Stimulated activated CD8-positive, alpha-beta memory T cell treated with anti-CD3 and anti-CD28 coated beads, Interleukin-4, amount 100 ng/mL, for 1 hour (primary cell): ENCODE measurements at places on chromosomes 3 and 15.

- DNase-seq = no peak
These were observed 9.2 kb upstream of the HLTF start for GRCh38 chr3:149095487-149095886.

DNA sequence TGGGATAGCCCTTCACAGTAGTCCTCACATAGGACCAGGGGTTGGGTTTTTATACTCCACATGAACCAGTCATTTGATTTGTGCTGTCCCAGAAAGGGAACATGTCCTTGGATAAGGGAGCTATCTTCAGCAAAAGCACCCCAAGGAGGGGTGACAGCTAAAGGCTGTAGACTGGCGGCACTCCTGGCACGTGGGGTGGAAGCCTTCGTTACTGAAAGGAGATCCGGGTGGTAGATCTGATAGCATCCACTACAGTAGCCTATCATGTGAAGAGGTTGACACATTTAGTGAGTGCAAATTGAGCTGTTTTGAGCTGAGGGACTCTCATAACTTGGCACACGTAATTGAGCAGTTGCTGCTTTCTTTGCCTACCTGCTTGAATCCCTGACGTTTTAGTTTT is 588.8 kb upstream of the GOLIM4 start:
- DNase-seq = no peak

DNA sequence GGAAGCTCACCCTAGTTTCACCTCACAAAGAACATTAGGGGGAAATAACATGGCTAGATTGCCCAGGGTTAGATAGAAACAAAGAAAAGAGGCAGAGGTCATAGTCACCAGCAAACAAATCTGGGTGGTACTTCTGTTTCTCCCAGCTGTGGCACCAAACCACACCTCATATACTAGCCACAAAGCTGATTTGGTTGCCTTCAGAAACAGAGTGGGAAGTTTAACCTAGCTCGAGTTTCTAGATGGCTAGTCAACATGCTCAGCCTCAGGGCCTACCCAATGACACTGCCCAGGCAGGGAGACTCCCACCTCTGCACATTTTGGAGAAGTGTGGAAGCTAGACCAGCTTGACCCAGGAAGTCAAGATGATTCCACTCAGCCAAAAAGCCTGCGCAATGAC is 174.2 kb downstream of the GABRB3 start:
- no peak for DNase-seq

GRCh38 chr3:69906351-69906966 is 93.1 kb upstream of the SAMMSON start:
- DNase-seq = no peak

DNA sequence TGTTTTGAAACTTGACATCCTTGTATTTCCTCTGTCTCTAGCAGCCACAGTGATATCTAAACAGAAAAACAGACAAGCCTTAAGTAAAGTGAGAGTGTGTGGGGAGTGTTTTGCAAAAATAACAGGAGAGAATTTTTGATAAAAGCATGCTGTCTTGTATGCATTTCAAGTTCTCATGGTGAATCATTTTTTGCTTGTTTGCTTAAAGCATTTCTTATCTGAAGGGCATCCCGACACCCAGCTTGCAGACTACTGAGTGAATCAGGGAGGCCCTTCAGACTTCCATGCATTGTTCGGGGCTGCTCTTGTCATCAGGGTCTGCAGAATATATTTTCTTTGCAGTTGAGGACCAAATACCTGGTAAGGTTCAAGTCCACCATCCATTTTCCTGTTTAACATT is 8.5 kb downstream of the CGNL1 start:
- DNase-seq = no peak

GRCh38 chr3:156448300-156448699 is 106.6 kb downstream of the SSR3 start:
- DNase-seq = no peak

GRCh38 chr3:172222478-172223071 is 183.2 kb downstream of the FNDC3B start:
- no peak for DNase-seq

- no peak for DNase-seq
These were observed 55.2 kb downstream of the MAP4 start for GRCh38 chr3:47961036-47961435.

DNA sequence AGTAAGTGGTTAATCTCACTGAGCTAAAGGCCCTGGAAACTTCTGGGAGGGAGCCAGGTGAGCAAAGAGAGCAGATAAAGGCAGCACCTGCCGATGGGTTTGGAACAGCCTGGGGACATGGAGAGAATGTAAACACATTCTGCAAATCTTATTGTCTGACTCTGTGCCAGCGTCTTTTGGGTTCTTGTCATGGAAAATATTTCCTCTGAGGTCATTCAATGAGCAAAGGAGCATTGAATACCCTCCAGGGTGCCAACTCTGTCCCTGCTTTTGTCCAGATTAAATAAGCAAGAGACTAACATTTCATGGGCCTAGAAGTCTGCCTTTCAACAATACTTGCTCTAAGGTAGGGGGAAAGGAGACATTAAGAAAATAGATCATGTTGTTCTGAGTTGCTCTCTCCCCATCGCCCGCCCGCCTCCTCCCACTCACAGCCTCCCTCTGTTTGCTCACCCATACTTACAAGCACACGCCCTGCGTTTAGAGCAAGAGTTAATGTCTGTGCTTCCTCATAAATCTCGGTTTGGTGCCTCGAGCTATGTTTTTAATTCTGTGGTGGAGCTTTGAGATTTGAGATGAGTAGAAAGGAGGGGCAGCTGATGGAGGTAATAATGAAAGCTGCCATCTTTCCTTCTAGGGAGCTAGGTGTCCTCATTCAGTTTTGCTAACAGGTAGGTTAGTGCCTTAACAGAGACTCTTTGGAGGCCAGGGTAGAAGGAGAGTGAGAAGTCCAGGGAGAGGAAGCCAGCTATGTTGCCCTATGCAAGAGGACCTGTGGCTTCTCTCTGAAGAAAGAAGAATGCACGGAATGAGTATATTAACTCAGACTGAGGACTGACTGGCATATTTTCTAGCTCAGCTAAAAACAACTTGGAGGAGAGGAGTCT is 132.9 kb downstream of the TPRG1 start:
- no peak for DNase-seq

- no peak for DNase-seq
These were observed 2.1 kb downstream of the ISL2 start for GRCh38 chr15:76338486-76339304.

DNA sequence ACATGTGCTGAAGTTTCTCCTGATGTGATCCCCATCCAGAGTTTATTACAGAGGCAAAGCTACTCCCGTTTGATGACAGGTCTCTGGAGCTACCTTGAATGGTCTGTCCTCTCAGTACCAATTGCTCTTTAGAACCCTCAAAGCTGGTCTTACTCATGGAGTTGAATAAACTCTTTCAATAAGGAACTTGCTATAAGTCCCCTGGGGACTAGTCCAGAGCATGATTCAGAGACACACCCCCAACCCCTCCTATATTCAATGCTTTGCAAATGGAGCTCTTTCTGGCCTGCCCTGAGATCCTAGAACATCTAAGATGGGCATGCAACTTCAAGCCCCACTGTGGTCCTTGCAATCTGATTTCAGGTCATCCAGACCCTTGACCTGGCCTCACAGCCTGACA is 23.9 kb upstream of the TPM1 start:
- DNase-seq = no peak

GRCh38 chr3:21528291-21528995 is 222.6 kb downstream of the ZNF385D start:
- no peak for DNase-seq

DNA sequence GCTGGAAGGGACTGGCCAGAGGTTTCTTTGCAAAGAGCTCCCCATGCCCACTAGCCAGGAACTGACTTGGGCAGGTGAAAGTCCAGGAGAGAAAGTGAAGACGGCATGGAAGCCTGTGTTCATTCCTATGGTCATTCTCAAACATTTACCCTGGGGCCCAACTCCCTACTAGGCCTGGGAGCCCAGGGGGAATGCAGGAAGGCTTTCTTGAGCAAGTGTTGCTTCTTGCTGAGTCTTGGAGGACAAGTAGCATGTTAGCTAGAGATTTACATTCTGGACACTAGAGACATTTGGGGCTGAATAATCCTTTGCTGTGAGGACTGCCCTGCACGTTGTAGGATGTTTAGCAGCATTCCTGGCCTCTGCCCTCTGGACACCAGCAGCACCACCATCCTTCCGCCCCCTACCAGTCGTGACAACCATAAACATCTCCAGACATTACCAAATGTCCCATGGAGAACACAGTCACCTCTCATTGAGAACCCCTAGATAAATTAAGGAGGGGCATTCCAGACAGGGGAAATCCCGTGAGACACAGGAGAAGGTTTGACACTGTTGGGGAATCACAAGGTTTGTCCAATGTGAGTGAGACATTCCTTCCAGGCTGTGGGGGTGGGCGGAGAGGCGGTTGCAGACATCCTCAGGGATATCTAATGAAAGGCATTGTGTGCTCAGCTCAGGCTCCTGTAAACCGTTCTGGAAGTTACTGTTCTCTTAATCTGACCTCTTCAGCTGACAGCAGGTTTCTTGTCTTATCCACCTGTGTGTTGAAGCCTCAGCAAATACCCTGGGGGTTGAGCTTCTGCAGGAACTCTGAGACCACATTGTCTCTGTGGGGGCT is 236.2 kb downstream of the TLE3 start:
- DNase-seq = no peak

DNA sequence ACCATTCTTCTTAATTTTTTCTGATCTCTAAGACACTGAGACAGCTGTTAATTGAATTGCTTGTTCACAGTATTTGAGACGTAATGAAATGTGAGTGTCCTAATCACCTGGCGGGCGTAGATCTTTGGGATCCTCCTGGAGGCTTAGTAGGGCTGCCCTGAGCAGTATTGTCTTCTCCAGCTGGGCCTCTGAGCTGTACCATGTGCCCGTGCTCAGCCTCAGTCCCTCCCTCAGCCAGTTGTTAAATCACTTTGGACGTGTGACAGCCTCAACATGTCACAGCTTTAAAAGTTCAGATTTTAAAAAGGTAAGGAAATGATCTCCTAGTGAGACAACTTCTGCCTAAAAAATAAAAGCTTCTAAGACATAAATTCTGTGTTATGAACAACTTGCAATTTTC is 35.5 kb downstream of the IGF1R start:
- DNase-seq = no peak

DNA sequence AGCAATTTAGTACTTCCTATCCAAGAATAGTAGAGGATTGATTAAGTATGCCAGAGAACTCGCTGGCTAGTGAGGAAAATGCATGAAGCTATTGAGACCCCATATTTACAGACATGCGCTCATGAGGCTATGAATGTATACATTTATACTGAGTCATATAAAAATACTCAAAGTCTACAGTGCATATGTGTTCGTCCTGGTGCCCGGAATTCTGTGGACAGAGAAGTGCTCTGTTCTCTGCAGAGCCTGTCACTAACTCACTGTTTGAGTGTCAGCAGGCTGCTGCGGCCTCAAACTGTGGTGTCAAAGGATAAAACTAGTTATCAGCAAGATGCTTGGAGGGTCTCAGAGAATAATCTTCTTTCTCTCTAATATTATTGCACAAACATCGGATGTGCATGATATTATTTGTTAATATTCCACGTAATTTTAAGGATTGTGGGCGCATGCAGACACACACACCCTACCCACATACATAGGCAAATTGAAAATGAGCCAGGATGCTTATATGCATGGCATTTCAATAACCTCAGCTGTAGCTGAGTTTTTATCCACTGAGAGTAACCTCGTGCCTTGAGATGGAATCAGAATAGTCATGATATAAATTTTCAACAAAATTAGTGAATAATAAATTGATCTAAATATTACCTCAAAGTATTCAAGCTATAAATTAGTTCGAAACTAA is 50.0 kb upstream of the TSC22D2 start:
- DNase-seq = no peak

GRCh38 chr3:73813291-73813690 is 188.6 kb upstream of the PDZRN3 start:
- no peak for DNase-seq

- DNase-seq = no peak
These were observed 123.9 kb downstream of the RSRC1 start for GRCh38 chr3:158233791-158234190.

- no peak for DNase-seq
These were observed 24.3 kb downstream of the PGPEP1L start for GRCh38 chr15:98983334-98983733.

GRCh38 chr3:42442640-42443039 is 32.2 kb upstream of the LYZL4 start:
- DNase-seq = no peak

GRCh38 chr3:71423151-71423906 is 160.2 kb downstream of the FOXP1 start:
- no peak for DNase-seq

GRCh38 chr15:70217226-70218160 is 119.8 kb upstream of the TLE3 start:
- DNase-seq = no peak

GRCh38 chr3:72496051-72496670 is 352.1 kb downstream of the SHQ1 start:
- no peak for DNase-seq
